Regular cardiac myocyte (primary cell): ENCODE measurements at places on chromosomes 16 and 17. TPM values are rescaled to one million over a fixed set of nuclear protein-coding genes. Genes with fewer than 3 reads are reported as not detected.

The DHX58 gene
- 6.5 and 13.2 TPM in 2 replicates for total RNA-seq

The CDH13 gene
- 51.6 and 141 TPM in 2 replicates for total RNA-seq

The OR2C1 gene
- under 0.01 and 0.19 TPM in 2 replicates for total RNA-seq

The KRTAP2-1 gene
- total RNA-seq: not detected in 2 replicates

The FOXC2 gene
- 2.3 and 7.3 TPM in 2 replicates for total RNA-seq

The PDIA2 gene
- total RNA-seq: 1.4 TPM in 1 of 2 replicates, not detected in the other

The SLC47A2 gene
- total RNA-seq: not detected in 2 replicates

The TEKT3 gene
- total RNA-seq: 0.28 TPM in 1 of 2 replicates, not detected in the other

The SHBG gene
- 0.19 and 0.28 TPM in 2 replicates for total RNA-seq

The PPP1R1B gene
- not detected in 2 replicates for total RNA-seq
